CD4-positive, alpha-beta T cell treated with Interferon alpha-2 for 1 hour (primary cell): ENCODE measurements at places on chromosomes 11 and 22.

- DNase-seq, result no peak
Observed at GRCh38 chr11:1120532-1121330, 37.0 kb upstream of the MUC5AC start.

DNA sequence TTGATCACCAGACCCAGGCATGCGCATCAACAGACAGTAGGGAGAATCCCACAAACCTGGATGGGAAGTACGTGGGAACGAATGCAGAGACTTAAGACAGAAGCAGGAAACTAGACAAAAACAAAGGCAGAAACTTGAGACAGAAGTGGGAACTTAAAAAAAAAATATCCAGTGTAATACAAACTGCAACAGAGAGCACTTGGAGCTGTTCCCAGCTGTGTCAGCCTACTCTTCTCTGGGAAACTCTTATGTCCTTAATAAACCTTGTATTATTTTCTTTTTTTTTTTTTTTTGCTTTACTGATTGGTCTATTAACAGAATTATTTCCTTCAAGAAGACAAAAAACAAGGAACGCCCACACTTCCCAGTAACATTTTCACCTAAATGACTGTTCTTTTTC lies 1818.1 kb upstream of the RAG2 start:
- no peak for DNase-seq

DNA sequence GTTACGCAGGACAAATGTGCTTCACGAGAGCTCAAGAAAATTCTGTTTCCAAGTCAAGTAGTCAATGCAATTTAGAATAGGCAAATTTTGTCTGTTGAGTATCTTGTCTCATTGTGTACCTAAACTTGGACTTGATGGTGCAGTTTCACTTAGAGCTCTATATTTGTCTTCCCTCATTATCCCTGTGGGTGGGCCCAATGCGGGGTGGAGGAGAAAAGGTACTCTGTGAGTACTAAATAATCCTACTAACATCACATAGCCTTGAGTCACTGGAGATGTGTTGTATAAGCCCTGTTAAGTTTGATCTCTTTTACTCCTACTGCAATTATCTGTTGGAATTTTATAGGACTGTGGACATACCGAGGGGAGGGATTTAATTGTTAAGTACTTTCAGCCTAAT lies 331.2 kb downstream of the METTL15 start:
- no peak for DNase-seq

- peak; percentile 34 for DNase-seq
Observed at GRCh38 chr11:47955061-47955755, 25.2 kb upstream of the PTPRJ start.

DNA sequence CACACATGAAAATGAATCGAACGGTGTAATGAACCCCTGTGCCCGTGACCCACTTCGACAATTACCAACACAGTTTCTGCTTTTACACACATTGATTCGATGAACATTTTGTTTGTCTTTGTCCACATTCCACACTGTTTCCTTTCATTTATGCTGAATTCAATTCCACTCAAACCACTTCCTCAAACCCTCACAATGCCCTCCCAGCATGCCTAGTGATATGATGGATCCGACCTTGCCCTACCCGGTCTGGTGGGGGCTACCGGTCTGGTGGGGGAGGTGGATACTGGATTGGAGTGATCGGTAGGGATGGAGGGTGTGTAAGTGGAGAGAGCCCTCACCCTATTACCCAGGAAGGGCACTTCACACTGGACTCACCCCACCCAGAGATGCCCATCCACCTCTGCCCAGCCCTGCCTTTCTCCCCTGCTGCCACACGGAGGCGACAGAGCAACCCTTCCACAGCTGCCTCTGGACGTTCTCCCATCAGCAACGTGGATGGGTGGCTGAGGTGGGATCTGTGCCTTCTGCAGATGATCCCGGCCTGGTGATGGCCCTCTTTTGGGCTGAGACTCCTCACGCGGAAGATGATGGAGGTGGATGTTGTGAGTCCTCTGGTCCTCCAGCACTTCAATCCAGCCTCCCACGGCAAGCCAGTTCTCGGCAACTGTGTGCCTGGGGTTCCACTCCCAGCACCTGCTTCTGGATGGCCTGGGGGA lies 33.0 kb upstream of the P2RY2 start:
- peak; percentile 54 for DNase-seq

DNA sequence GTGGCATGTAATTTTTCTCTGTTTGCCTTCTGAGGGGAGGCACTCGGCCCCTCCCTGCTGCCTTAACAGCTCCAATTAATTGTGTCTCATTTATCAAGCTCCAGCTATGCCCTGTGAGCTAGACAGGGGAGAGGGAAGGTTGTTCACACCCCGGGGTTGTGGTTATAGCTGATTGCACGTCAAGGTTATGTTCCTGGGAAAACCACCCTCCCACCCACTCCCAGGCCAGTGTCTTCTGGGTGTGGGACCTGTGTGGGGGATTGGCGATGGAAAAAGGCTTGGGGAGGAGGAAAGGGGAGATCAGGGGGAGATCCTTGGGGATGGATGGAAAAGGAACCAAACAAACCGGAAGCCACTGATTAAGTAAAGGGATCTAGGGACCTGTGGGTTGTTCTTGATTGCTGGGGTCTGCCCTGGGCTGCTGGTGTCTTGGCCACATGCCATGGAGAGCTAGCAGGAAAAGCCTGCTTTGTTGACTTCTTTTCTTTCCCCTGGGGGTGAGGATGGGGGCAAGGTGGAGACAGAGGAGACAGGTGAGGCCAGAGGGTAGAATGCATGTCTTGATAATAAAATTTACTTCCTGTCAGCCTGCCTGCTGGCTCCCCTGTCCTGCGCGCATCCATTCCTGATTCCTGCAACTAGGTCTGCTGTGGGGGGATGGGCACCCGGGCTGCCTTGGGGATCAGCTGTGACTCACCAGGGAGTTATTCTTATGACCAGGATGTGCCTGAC lies 13.5 kb upstream of the SORL1-AS1 start:
- no peak for DNase-seq

- no peak for DNase-seq
Observed at GRCh38 chr11:5643585-5643984, 18.8 kb downstream of the TRIM34 start.

DNA sequence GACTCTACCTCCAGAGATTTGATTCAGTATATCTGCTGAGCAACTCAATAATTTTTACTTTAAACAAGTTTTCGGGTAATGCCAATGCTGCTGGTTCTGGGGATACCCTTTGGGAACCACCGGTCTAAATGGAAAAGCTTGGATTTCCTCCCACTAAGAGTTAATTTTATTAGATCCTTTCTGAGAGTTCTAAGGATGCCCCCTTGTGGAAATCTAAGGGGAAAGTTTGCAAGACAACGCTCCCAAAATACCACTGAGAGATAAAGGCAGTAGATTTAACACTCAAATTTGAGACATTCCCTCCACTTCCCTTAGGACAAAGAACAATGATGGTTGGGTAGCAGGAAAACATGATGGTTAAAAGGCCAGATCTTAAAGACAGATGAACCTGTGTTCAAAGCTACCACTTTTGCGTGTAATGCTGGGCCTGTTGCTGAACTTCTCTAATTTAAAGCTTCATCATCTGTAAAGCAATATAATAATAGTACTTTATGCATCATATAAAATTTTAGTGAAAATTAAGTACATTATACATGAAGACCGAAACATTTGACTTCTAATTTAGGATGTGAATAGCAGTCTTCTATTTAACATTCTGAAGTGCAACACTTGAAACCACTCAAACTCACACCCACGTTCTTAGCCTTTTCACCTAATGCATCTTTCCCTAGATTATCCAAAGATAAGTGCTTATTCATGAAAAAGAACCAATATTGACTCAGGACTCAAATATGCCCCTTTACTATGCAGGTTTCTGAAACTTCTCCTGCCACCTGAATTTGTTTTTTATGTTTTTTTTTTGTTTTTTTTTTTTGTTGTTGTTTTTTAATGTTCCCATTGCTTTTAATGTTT lies 110.1 kb upstream of the LUZP2 start:
- DNase-seq, result no peak

GRCh38 chr11:44564166-44564565 lies 1.3 kb upstream of the CD82 start:
- no peak for DNase-seq
